ENCODE measurements at places on chromosomes 5 and 9.

DNA sequence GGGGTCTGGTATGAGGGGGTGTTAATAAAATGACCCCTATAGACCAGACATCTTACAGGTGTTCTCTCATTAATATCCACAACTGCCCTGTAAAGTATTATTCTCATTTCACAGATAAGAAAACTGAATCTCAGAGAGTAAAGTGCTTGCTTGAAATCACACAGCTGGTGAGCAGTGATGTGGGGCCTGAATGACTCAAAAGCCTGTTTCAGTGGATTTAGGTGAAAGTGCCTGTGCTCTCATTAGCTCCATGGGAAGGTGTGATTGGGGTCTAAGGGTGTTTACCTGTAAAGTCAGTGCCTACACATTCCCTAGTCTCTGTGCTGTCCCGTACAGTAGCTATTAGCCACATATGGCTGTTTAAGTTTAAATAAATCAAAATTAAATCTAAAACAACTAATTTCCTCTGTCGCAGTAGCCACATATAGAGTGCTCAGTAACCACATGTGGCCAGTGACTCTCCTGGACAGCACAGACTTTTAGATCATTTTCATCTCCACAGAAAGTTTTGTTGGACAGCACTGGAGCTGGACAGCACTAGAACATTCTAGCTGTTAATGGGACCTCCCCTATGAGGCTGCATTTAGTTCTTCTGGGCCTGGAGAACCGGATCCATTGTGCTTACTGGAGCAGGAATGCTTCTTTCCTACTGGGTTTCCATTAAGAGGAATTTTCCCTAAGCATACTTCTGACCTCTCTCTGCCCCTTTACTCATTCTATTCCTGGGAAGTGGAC is 52.5 kb upstream of the SEMA6A start:
- H3K4me1 ChIP-seq, result no peaks in the 10 kb centered on the region
- DNase-seq, result no peak
- H3K36me3 ChIP-seq, result no peaks in the 10 kb centered on the region
- no peak overlapping the region for H3K4me3 ChIP-seq
- H3K27me3 ChIP-seq, result no peaks in the 10 kb centered on the region
- H3K27ac ChIP-seq, result no peak overlapping the region

GRCh38 chr9:124098141-124098905 is 86.8 kb downstream of the LHX2 start:
- H3K27me3 ChIP-seq, result peaks cover 36% of the 10 kb centered on the region
- no peak for DNase-seq
- no peak overlapping the region for H3K4me3 ChIP-seq

DNA sequence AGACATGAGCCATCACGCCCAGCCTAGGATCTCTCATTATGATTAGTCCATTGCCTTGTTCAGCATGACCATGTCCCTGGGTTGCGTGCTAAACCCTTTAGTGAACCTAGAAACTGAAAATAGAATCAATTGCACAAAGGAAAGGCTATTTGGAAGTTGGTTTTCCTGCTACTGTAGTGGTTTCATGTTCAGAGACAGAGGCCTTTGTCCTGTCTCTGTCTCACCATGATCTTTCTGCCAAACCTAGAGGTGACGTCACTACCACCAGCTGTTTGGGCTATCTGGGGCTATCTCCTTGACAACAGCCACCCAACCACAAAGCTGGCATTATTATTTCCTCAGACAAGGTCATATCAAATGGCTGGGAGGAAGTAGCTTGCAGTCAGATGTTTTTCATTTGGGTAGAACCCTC is 4.0 kb upstream of the CDK5RAP2 start:
- DNase-seq, result no peak
- no peak overlapping the region for H3K27ac ChIP-seq
- peaks cover 14% of the 10 kb centered on the region for H3K4me1 ChIP-seq
- H3K36me3 ChIP-seq, result no peaks in the 10 kb centered on the region

DNA sequence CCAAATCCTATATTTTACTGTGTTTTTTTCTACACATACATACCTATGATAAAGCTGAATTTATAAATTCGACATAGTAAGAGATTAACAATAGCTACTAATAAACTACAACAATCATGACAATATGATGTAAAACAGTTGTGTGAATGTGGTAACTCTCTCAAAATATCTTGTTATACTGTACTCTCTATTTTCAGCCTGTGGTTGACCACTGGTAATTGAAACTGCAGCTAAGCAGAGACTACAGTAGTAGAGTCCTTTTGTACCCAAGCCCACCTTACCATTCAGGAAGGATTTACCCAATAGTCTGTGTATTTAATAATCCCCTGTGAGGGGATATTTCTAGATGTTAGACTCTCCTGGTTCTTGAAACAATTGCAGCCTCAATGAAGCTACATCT is 86.7 kb downstream of the FAM114A2 start:
- peaks cover 5% of the 10 kb centered on the region for H3K27me3 ChIP-seq
- H3K4me3 ChIP-seq, result no peak overlapping the region
- no peak for DNase-seq

GRCh38 chr9:89564346-89564878 is 40.4 kb upstream of the GADD45G start:
- no peaks in the 10 kb centered on the region for H3K36me3 ChIP-seq
- no peak for DNase-seq
- H3K4me3 ChIP-seq, result no peak overlapping the region
- no peaks in the 10 kb centered on the region for H3K4me1 ChIP-seq
- H3K27me3 ChIP-seq, result no peaks in the 10 kb centered on the region
- no peak overlapping the region for H3K27ac ChIP-seq

DNA sequence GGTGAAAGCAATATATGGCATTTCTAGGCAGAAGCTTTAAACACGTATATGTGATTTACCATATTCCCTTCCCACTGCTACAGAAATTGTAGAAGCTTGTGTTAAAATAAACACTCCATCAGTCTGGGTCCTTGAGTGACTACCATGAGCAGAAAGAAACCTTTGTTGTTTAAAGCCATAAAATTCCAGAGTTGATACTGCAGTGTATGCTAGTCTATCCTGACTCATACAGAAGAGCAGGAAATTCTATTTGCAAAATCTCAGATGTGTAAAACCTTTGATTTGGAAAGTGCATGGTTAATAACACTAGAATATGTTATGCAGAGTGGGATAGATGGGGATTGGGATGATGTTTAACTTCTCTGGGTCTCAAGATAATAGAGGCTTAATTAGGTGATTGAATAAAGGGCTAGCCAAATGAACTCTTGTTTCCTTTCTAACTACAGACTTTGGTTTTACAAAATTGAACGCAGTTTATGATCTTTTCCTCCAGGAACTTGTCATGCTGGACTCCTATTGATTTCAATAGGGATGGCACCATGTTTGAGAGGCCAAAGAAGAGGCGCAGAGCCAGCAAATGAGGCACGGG is 282.7 kb upstream of the VLDLR start:
- H3K27ac ChIP-seq, result no peak overlapping the region
- no peaks in the 10 kb centered on the region for H3K36me3 ChIP-seq
- H3K4me1 ChIP-seq, result no peaks in the 10 kb centered on the region

DNA sequence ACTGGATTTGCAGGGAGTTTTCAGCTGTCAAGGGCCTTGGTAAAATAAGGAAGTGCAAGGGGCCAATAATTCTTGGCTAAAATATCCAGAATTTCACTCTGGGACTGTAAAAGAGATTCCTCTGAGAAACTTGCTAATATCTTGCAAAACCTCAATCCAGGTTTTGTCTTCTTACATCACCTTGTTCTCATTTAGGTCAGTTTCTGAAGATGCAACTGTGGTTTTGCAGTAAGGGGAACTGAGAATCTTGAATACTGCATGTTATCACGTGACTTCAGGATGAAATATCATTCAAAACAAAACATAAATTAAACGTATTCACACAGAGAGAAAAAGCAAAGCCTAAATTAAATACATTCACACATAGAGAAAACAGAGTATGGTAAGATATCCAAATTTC is 35.0 kb upstream of the RIC1 start:
- DNase-seq, result no peak
- H3K4me1 ChIP-seq, result peaks cover 44% of the 10 kb centered on the region
- no peak overlapping the region for H3K4me3 ChIP-seq
- no peaks in the 10 kb centered on the region for H3K27me3 ChIP-seq
- H3K36me3 ChIP-seq, result no peaks in the 10 kb centered on the region

- H3K27me3 ChIP-seq, result peaks cover 3% of the 10 kb centered on the region
- H3K4me1 ChIP-seq, result no peaks in the 10 kb centered on the region
- no peak for DNase-seq
- H3K36me3 ChIP-seq, result no peaks in the 10 kb centered on the region
- no peak overlapping the region for H3K4me3 ChIP-seq
- H3K27ac ChIP-seq, result no peak overlapping the region
These were observed 165.6 kb downstream of the MACROH2A1 start for GRCh38 chr5:135233477-135233876.

- peaks cover 21% of the 10 kb centered on the region for H3K27me3 ChIP-seq
- no peak for DNase-seq
- no peak overlapping the region for H3K4me3 ChIP-seq
- H3K4me1 ChIP-seq, result no peaks in the 10 kb centered on the region
These were observed 67.1 kb upstream of the GGTA1 start for GRCh38 chr9:121566481-121567465.

DNA sequence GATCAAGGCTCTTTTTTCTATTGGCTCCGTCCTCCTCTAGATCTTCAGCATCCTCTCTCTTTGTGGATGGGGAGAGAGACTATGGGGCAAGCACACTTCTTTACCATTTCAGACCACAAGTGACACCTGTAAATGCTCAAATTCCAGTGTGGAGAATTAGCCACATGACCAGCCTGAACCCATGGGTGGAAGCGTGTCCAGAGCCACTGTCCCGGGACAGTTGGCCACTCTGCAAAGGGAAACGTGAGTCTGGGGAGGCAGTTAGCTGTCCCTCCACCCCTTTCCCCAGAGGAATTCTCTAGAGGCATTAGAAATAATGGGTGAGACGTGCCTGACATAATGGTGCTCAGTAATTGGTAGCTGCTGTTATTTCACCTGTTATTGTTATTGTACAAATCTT is 40.9 kb downstream of the AMBP start:
- H3K27me3 ChIP-seq, result peaks cover 3% of the 10 kb centered on the region
- H3K36me3 ChIP-seq, result peaks cover 2% of the 10 kb centered on the region
- no peak overlapping the region for H3K4me3 ChIP-seq
- no peaks in the 10 kb centered on the region for H3K4me1 ChIP-seq
- H3K27ac ChIP-seq, result no peak overlapping the region

DNA sequence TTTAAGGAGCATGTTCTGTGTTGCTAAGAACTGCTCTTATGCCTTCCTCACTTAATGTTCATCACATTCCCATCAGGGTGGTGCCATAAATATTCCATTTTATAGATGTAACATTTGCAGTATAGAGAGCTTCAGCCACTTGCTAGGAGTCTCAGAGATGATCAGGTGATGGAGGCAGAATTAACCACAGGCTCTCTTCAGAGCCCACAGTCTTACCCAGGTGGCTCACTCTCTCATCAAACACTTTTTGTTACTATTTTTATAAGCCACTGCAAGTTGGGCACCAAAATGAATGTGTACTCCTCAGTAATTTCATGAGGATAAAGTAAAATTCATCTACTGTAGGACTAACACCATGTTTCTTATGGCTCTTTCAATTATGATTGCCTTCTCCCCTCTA is 491.5 kb upstream of the DAP start:
- no peaks in the 10 kb centered on the region for H3K27me3 ChIP-seq
- no peak overlapping the region for H3K4me3 ChIP-seq
- DNase-seq, result no peak

GRCh38 chr9:73116031-73116430 is 35.6 kb upstream of the ANXA1 start:
- no peak overlapping the region for H3K27ac ChIP-seq
- H3K27me3 ChIP-seq, result no peaks in the 10 kb centered on the region
- H3K4me3 ChIP-seq, result no peak overlapping the region
- no peaks in the 10 kb centered on the region for H3K36me3 ChIP-seq

- no peak overlapping the region for H3K27ac ChIP-seq
- DNase-seq, result no peak
- H3K4me3 ChIP-seq, result no peak overlapping the region
- H3K4me1 ChIP-seq, result no peaks in the 10 kb centered on the region
- no peaks in the 10 kb centered on the region for H3K27me3 ChIP-seq
These were observed 560 bp downstream of the ATP10B start for GRCh38 chr5:160851451-160851850.

DNA sequence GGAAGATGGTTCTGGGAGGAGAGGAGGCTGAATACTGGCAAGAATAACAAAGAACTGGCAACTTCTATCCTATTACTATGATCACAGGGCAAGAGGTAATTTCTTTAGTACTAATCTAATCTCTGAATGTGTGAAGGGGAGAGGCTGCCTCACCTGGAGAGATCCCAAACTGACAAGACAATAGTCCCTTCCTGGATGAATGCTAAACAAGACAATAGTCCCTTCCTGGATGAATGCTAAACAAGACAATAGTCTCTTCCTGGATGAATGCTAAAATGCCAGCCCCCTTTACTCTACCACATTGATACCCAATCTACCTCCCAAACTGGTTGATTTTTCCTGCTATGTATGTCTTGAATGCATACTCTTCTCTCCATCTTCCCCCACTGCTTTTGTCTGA is 145.2 kb downstream of the SIL1 start:
- no peaks in the 10 kb centered on the region for H3K27me3 ChIP-seq
- DNase-seq, result no peak
- H3K4me1 ChIP-seq, result no peaks in the 10 kb centered on the region
- no peak overlapping the region for H3K4me3 ChIP-seq

DNA sequence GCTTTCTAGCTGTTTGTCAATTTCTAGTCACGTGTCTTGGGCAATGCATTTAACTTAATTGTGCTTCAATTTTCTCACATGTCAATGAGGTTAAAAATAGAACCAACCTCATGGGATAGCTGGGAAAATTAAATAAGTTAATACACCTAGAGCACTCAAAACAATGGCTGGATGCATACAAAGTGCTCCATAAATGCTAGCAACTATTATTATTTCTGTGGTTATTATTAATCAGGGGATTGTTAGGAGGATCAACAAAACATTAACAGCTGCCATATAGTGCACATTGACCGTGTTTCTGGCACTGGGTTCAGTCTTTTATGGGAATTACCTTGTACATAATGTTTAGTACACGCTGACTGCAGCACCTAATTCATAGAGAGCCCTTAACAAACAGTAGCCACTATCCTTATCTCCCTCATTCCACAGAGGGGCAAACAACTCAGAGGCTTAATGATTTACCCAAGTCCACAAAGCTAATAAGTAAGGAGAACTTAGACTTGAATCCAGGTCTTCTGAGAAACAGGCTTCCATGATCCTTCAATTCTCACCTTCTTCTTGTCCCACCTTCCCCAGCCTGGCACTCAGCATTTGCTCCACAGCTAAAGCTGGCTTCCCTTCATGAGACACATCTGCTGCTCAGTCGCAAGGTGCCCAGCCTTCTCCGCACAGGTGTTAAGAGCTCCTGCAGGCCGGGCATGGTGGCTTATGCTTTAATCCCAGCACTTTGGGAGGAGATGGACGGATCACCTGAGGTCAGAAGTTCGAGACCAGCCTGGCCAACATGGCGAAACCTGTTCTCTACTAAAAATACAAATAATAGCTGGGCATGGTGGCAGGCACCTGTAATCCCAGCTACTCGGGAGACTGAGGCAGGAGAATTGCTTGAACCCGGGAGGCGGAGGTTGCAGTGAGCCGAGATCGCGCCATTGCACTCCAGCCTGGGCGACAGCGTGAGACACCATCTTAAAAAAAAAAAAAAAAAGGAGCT is 137.4 kb upstream of the ABCA1 start:
- H3K27ac ChIP-seq, result no peak overlapping the region
- H3K4me3 ChIP-seq, result no peak overlapping the region
- peaks cover 9% of the 10 kb centered on the region for H3K27me3 ChIP-seq
- peaks cover 11% of the 10 kb centered on the region for H3K4me1 ChIP-seq
- H3K36me3 ChIP-seq, result no peaks in the 10 kb centered on the region
- no peak for DNase-seq
